ENCODE measurements at places on chromosomes 11 and 22.
A peak's percentile ranks its signal among the peaks of the same experiment; 100 is the strongest.

- no peak for DNase-seq
Measured at GRCh38 chr11:128701086-128701485, 7.2 kb downstream of the FLI1 start.

- no peak for DNase-seq
Measured at GRCh38 chr22:21044931-21045584, 688 bp upstream of the LRRC74B start.

GRCh38 chr11:112016765-112017376, 8.3 kb upstream of the DLAT start:
- no peak for DNase-seq

GRCh38 chr11:133318221-133318620, 214.1 kb downstream of the OPCML start:
- no peak for DNase-seq

GRCh38 chr22:29780748-29781676, 13.8 kb downstream of the UQCR10 start:
- DNase-seq = no peak

- DNase-seq = no peak
Measured at GRCh38 chr22:23266780-23267179, 86.5 kb downstream of the BCR start.

DNA sequence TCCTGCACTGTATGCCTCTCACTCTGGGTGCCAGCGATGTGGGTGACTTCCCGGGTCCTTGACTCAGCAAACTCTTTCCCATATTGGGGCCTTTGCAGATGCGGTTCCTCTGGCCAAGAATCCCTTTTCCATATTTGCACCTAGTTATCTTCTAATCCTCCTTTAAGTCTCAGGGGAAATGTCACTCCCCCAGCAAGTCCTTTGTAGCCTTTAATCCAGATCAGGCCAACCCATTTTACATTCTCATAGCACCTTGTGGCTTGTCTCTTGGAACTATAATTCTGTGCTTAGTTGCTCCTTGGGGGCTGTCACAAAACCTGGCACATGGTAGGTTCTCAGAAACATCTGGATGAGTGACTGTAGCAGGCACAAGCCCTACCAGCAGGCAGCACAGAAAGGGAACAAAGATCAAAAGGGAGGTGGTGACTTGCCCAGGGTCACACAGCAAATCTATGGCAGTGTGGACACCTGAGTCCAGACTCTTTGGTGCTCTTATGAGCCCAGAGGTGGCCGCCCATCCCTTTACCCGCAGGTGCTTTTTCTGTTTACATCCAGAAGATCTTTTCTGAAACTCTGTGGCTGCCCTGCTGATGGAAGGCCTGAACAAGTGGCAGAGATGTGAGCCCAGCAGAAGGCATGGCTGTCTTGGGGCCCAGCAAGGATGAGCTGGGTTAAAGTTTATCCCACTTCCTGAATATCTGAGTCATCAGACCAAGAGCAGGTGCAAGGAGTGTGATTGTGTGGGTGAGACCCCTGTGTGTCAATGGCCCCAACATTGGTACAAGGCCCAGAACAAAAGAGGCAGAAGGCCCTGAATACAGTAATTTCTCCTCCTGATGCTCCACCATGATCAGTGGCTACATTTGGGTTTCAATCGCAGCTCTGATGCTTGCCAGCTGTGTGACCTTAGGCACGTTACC, 78.6 kb upstream of the GRK3 start:
- no peak for DNase-seq

- no peak for DNase-seq
Measured at GRCh38 chr11:72890881-72891280, 76.7 kb downstream of the ATG16L2 start.

- peak; percentile 29 for DNase-seq
Measured at GRCh38 chr11:69088676-69089146, 40.0 kb downstream of the TPCN2 start.

DNA sequence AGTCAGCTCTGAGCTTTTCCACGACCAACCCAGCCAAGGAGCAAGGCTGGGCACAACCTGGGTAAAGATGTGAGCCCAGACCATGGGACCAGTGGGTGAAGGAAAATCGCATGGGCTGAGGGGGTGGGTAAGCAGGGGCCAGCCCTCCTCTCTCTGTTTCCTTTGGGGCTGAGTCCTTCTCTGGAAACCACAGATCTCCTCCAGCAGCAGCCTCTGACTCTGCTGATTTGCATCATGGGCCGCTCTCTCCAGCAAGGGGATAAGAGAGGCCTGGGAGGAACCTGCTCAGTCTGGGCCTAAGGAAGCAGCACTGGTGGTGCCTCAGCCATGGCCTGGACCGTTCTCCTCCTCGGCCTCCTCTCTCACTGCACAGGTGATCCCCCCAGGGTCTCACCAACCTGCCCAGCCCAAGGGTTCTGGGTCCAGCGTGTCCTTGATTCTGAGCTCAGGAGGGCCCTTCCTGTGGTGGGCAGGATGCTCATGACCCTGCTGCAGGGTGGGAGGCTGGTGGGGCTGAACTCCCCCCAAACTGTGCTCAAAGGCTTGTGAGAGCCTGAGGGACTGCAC, 67.8 kb downstream of the GGTLC2 start:
- no peak for DNase-seq

- no peak for DNase-seq
Measured at GRCh38 chr22:21074102-21074715, 28.5 kb downstream of the LRRC74B start.

DNA sequence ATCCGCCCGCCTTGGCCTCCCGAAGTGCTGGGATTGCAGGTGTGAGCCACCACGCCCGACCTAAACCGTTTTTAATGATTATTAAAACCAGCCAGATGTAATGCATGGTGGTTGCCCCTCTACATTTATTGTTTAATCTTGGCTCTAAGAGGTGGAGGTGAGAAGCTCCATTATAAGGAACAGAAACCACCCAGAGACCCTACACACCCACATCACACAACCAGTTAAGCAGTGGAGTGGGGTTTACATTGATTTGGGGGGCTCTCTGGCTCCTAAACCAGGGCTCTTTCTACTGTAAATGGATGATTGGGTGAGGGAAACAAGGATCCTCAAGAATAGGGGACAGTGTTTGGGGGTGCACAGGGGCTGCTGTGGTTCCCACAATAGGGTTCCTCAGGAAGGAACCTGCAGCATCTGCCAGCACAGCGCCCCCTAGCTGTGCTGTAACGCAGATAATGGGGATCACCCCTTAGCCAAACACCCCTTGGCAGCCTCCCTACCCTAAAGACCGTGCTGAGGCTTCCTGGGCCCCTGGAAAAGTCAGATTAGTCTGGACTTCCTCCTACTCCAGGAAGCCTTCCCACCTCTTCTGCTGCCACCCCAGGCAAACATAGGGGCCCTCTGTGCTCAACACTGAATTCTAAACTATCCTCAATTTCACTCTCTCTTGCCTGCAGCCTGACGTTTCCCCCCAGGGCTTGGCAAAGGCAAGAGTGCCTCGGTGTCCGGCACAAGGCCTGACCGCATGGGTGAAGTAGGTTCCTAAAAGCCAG, 2.4 kb downstream of the MPST start:
- peak; percentile 40 for DNase-seq

DNA sequence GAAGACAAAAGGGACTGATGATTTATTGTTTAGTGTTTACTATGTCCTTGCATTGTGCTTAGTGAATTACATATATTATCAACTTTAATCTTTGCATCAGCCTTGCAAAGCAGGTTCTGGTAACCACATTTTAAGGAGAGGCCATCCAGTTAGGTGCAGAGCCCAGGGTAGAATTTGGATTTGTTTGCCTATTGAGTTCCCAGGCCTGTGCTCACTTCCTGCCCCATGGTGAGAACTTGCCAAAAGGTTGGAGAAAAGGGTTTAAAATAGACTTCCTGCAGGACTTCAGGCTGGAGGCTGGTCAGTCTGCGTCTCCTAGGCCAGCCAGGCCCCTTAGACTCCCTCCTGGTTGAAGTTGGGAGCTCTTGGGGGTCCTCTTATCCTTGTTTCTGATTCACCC, 72.1 kb downstream of the ATXN10 start:
- DNase-seq = no peak

DNA sequence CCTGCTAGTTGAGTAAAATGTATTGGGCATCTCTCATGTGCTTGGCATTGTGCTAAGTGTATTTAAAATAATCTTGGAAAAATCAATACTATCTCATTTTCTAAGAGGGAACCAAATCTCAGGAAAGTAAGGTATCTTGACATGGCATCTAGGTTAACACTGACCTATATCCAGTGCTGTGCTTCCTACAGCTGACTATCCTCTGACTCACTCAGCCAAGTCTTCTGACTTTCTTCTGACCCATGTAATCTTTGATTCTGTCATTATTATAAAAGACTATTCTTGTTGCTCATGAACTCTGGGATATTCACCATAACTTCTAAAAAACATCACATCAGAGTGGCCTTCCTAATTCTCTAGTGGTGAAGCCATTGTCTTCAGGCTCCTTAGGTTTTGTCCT, 304.1 kb upstream of the TENM4 start:
- DNase-seq = no peak

DNA sequence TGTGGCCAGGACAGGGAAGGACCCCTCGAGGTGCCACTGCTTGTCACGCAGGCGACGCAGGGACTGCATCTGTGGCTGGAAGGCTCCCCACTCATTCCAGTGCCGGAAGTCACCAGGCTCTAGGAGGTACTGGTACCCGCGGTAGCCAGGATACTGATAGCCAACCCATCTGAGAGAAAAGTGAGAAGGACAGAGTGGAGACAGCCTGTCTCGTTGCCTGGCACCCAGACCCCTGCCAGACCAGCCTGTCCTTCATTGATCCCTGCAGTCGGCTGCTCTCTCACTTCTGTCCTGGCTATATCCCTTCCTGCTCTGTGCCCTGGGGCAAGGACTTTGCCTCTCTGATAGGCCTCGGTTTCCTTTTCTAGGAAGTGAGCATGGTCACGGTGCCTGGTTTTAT, 9.6 kb upstream of the TPST2 start:
- DNase-seq = no peak

DNA sequence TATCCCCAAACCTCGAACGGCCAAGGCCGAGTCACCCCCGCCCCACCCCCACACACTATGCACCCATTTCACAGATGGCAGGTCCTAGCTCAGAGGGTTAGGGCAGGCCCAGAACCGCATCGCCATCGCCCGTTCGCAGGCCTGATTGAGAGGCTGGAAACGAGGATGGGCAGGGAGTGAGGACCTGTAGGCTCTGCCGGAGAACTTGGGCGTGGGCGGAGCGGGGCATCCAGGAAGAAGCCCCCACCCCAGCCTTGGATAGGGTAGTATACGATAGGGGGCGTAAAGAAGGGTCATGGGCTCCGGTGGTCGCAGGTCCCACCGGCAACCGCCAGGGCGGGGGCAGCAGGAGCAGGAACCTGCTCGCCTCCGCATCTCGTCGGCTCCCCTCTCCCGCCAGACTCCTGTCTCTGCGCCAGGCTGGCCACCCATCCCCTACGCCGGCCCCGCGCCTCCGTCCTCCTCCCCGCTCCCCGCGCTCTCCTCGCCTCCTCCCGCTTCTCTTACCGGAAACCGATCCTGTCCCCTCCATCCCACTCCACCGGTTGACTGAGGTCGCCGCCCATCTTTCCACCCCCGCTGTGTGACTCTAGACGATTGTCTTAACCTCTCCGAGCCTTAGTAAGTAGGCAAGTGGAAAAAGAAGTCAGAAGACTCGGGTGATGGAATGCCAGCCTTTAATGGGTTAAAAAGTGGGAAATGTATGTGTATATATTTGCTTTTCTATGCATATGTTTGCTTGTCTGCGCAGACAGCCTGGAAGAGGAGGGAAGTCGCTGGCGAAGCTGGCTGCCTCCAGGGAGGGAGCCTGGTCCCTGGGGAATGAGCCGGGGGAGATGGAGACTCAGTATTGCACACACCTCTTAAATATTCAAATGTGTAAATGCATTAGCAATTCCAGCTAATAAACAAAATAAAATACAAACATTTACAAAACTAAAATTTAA, 52.8 kb downstream of the CYTH4 start:
- no peak for DNase-seq

- no peak for DNase-seq
Measured at GRCh38 chr11:20739107-20739506, 69.7 kb downstream of the NELL1 start.

- DNase-seq = no peak
Measured at GRCh38 chr11:28899706-28900105, 791.5 kb downstream of the METTL15 start.

DNA sequence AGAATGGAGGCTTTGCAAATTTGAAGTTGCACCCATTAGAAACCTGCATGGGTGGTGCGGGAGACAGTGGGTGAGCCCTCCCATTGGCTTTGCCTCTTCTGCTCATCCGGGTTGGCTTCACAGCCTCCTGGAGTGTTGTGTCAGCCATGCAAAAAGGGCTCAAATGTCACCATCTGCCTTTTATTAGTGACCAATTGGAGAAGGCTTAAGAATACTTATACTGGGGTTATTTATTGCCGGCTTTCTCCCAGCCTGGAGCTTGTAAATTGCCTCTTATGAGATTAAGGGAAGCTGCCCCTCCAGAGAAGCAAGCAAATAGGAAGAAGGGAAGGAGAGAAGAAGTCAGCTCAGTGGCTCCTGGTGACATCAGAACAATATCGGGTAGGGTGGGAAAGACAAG, 182.6 kb downstream of the ST3GAL4 start:
- no peak for DNase-seq

DNA sequence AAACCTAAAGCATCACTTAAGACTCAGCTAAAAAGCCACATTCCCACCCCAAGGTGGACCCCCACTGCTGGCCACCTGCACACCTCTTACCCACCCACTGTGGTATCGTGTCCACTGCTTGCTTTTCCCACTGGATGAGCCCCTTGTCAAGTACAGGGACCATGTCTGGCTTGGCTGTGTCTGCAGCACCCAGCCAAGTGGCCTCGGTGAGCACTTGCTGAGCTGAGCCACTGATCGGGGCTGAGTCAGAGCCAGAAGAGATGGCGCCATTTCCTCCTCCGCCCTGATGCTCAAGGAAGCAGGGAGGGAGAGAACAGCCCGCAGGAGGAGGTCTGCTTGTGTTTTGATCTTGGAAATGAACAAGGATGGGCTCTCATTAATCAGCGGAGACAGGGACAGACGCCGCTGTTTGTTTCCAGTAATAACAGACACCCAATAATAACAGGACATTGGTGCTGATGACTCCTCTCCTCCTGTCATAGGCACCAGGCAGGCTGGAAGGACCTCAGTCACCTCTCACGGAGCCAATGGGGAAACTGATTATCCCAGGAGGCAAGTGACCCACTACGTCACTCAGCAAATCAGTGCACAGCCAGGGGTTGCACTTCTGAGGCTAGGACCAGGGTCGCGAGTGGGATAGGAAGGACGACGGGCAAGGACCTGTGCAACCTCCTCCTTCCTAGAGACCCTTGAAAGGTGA, 85.2 kb upstream of the RTL6 start:
- DNase-seq = no peak

DNA sequence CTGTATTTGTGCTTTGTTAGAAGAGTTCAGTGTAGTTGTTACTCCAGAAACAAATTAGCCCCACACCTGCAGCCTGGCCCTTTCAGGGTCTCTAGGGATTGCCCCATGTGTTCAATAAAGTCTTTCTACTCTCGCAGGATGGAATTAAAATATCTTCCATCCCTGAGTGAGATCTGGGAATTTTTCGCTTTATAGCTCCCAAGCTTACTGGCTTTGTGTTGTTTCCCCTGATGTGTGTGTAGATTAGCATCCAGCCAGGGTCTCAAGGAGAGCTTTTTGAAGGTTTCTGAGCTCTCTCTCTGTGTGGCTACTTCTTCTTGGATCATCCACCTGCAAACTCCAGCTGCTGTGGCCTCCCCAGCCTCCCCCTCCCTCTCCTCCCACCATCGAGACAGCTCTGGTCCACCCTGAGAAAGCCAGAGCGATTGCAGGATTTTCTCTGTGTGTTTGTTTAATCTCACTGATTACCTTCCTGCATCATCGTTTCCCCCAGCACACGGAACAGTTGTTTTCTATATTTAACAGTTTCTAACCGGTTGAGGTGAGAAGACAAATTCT, 553.5 kb downstream of the TBC1D22A start:
- no peak for DNase-seq
